CMK (cell line): ENCODE measurements at places on chromosomes 16 and 17.

DNA sequence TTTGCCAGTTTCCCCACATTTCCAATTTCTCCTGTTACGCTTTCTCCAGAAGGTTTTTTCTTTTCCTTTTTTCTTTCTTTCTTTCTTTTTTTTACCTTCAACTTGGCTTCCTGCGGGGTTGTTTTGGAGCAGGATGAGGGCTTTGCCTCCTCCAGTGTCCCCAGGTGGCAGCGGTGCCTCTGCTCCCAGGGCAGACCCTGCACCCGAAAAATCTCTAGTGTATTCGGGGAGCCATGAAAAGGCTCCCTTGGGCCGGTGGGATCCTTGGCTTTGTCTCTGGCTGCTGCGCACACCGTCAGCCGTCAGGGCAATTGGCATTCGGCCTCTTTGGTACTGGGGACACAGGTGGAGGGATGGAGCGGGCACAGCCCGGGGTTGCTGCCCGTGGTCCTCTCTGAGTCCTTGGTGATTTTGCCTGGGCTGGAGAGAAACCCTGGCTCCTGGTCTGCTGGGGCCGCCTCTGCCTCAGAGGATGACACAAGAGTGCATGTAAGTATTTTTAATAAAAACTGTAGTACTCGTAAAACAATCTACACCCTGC, 846 bp downstream of the ITGB3 start:
- no peak for DNase-seq

DNA sequence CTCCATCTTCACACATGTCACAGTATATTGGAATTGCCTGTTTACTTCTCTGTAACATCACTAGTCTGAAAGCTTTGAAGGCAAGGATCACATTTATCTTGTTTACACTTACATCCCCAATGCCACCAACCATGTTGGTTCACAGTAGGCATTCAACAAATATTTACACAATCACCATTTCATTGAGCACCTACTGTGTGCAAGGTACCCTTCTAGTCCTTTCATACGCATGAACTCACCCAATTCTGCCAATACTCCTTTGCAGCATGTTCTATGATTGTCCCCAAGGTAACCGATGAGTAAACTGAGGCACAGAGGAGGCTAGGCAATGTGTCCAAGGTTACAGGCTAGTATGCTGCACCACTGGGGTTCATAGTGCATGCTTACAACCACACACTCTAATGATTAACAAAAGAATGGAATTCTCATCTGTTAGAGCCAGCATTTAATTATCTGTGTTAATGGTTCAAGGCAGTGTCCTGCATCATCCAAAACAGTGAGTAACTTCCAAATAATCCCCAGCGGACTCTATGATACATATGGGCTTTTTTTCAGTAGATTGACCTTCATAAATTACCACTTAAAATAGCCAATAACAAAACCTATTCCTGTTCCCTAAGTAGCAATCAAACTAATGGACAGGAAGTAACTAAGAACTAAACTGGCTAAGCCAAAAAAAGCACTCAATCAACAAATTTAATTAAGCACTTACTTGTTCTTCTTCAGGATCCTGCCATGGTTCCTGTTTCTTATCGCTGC, 364.5 kb upstream of the XYLT1 start:
- no peak for DNase-seq

- no peak for DNase-seq
Measured at GRCh38 chr17:44556166-44556831, 985 bp upstream of the FZD2 start.

DNA sequence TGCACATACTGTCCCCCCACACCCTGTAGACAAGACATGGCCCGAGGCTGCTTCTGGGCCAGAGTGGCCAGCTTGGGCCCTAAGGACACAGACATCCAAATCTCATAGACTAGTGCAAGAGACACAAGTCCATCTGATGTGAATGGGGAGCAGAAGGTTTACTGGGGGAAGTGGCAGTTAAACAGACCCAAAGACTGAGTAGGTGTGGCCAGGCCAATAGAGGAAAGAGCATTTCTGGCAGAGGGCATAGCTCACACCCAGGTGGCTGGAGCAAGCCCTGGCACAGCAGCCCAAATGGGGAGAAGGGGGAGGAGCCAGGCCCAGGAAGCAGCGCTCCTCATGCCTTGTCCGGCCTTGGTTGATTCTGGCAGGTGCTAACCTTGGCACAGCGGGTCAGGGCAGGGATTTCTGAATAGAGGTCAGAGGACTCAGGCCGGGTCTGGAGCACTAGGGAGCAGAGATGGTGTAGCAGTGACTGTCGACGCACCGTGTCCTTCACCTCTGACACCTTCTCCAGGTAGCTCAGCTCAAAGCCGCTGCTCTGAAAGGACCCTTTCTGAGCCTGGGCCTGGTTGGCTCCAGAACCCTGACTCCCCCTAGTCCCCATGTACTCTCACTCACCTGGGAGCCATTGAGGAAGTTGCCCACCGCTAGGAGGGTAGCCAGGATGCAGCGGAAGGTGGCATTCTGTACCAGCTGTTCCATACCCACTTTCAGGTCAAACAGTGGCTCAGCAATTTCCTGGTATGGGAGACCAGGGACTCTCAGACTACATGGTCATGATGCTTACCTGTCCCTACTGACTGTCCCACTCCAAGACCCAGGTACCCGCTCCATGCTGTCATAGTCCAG, 4.1 kb downstream of the TMEM208 start:
- DNase-seq = no peak
